ENCODE measurements at places on chromosomes 4 and X.

DNA sequence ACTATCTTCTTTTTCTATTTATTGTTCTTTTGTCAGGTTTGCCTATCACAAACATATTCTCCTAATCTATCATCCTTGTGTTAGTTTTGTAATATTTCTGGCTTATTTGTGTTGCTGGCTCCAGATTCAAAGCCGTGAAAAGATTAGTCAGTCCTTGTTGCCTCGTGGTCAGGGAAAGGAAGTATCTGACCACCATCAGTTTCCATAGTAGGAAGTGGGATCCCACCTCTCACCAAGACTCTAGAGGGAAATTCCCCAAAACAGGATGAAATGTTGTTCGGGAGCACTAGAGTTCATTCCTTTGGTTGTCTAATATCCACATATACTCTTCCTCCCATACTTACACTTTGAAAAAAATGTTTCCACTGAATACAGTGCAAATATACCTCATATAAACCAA, 131.0 kb upstream of the HUWE1 start:
- no peak for DNase-seq

GRCh38 chr4:95732061-95732460, 107.8 kb upstream of the PDHA2 start:
- no peak for DNase-seq

GRCh38 chr4:162408309-162408708, 244.5 kb upstream of the FSTL5 start:
- DNase-seq, result no peak

DNA sequence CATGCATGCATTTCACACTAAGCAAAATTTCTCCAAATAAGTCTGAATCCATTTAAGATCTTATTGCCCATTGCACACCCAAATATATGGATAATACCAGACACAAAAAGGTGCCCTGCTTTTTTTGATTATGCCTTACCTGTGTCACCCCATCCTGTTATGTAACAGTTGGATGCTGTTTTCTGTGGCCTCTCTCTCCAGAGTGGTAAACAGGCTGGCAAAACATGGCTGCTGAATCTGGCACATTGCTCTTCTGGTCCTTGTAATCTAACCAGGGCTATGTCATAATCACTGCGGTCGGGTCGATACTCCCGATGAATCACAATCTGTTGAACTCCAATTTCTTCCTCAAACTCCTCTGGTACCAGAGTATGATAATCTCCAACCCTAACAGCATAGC, 70.1 kb downstream of the PRSS12 start:
- DNase-seq, result no peak

DNA sequence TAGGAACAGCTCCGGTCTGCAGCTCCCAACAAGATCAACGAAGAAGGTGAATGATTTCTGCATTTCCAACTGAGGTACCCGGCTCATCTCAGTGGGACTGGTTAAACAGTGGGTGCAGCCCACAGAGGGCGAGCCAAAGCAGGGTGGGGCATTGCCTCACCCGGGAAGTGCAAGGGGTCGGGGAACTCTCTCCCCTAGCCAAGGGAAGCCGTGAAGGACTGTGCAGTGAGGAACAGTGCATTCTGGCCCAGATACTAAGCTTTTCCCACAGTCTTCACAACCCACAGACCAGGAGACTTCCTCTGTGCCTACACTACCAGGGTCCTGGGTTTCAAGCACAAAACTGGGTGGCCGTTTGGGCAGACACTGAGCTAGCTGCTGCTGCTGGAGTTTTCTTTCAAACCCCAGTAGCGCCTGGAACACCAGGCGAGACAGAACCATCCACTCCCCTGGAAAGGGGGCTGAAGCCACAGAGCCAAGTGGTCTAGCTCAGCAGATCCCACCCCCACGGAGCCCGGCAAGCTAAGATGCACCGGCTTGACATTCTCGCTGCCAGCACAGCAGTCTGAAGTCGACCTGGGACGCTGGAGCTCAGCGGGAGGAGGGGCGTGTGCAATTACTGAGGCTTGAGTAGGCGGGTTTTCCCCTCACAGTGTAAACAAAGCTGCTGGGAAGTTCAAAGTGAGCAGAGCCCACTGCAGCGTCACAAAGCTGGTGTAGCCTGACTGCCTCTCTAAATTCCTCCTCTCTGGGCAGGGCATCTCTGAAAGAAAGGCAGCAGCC, 84.6 kb downstream of the THOC2 start:
- no peak for DNase-seq

DNA sequence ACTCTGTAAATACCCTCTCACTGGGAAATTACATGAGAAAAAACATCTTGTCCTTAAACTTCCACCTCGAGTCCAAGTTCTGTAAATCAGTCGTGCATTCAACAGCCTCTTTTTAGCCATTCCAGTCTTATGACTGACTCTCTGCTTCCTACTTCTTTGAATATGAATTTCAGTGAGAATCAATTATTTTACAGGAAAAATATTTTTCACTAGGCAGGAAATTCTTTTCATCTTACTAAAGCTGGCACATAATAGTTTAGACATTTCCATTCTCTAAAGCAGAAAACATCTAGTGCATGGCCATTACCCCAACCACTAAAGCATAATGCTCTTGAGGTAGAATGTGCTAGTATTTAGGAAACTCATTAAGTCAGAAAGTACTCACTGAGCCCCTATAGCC, 565.7 kb upstream of the FAT1 start:
- no peak for DNase-seq

DNA sequence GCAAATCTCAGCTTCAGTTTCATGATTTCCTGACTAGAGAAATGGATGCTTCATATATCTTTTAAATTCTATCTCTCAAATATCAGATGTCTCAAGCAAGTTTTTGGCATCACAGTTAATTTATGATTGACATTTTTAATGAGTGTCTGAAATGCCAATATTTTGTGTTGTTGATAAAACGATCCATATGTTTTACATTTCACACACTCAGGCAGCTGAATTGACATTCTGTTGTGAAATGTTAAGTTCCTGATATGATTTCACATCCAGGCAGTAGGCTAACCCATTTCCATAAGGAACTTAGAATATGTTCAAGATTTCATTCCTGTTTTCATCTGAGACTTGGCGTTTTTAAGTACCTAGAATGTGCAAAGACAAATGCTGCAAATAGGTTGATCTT, 650.6 kb downstream of the PCDH18 start:
- DNase-seq, result no peak

GRCh38 chr4:140871368-140871767, 115.2 kb upstream of the TBC1D9 start:
- DNase-seq, result no peak

GRCh38 chrX:70042399-70043371, 7.1 kb downstream of the AWAT2 start:
- no peak for DNase-seq

DNA sequence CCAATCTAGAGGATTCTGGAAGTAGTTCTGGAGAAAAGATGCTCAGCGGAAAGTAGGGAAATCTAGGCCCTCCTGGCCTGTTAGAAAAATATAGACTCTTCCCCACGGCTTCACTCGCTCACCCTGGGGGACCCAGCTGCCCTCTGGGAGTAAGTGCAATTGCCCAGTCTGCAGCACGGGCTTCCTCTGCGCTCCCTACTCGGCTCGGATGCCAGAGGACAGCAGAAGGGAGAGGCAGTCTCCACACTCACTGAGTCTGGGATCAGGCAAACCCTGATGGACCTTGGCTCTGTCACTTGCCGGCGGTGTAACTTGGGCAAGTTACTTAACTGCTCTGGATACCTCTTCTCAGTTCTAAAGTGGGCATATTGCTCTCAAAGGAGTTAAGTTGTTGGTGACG, 2.1 kb downstream of the SHISA3 start:
- DNase-seq, result no peak

- DNase-seq, result peak; percentile 15
Measured at GRCh38 chr4:46016306-46016705, 107.5 kb downstream of the GABRG1 start.

DNA sequence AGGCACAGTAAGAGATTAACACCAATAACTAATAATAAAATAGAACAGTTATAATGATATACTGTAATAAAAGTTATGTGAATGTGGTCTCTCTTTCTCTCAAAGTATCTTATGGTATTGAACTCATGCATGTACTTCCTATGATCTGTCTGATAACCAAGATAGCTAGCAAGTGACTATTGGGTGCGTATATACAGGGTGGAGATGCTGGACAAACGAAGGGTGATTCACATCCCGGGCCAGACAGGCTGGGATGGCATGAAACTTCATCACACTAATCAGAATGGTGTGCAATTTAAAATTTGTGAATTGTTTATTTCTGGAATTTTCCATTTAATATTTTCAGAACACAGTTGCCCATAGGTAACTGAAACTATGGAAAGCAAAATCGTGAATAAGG, 96.8 kb downstream of the PHEX start:
- DNase-seq, result no peak

GRCh38 chrX:3711331-3711917, 2.0 kb downstream of the PRKX start:
- DNase-seq, result no peak

DNA sequence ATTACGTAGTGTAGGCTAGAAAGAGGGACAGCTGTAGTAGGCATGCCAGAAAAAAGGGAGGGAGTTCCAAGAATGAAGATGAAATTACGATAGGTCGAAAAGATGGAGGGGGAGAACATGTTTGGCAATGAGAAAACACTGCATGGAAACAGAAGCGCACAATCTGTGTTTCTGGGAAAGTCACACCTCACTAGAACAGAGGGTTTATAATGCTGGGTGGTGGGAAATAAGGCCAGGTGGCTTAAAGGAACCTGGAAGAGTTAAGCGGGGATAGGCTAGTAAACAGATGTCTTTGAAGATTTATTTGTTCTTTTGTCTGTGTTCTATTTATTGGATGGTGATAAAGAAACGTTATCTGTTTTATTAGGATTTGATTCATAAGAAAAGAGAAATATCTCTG, 29.1 kb downstream of the TRAPPC11 start:
- no peak for DNase-seq

GRCh38 chrX:68995780-68996551, 167.1 kb downstream of the EFNB1 start:
- DNase-seq, result no peak

DNA sequence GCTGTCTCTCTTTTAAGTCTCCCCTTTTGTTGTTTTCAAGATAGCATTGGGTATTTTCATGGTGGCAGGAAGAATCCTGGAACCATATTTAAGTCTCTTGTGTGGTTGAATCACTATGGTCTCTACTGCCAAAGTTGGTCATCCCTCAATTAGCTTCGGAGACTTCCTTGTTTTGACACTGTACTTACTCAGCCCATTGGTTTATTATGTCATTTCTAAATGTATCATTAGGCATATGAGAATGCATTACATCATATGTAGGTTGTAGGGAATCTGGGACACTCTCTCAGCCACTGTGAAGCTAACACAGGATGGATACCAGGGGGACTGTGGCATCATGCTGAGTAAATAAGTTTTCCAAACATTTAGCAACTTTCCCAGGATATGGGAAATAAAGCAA, 211.8 kb downstream of the DTHD1 start:
- DNase-seq, result no peak

- no peak for DNase-seq
Measured at GRCh38 chrX:30241724-30242415, at the start of gene MAGEB4. Gene MAGEB4 (plus strand): TSS chrX:30242000. CDS start chrX:30242136, 136 bp downstream.

DNA sequence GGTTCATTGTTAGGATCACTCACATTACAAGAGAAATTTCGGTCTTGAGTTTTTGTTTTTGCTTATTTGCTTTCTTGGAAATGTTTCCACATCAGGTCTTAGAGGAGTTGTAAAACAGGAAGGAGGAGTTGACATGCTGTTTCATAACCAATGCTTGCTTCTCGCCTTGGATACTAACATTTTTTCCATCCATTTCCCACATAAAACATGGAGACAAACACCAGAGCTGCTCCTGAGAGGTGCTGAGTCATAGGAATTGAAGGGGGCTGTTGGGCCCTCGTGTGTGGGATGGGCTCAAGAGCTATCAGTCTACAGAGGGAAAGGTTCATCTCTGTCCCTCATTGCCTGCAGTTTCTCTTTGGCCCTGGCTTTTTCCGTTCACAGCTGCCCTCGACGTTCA, 29.9 kb downstream of the TBL1X start:
- DNase-seq, result no peak

DNA sequence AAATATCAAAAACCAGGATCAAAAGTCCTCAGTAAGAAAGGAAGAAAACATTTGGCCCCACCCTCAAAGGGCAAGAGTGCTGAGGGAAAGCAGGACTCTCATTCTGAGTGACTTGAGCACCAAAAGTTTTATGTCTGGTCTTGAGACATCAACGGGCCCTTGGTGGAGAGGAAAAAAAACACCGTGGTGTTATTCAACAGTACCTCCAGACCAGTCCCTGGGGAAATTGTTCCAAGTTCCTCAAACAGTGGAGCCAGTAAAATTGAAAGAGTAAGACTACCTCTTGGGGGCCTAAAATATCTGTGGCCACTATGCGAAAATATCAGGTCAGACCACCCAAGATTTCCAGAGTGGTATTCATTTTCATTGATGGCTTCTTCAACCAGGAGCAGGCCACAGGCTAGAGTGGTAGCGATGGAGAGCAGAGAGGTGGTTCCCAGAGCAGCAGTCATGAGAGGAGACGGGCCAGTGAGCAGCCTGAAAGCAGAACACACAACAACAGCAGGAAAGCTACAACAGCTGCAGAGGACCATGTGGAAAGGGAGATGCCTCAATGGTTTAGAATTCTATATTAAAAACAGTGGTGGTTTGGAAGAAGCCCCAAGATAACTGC, 63.7 kb upstream of the RPL34 start:
- no peak for DNase-seq

GRCh38 chr4:165059386-165059785, 5.7 kb downstream of the TRIM75 start:
- DNase-seq, result no peak

Data from common myeloid progenitor, CD34-positive (primary cell).